ENCODE measurements at places on chromosomes 5 and 9.

GRCh38 chr5:147750065-147750464, 32.5 kb downstream of the JAKMIP2 start:
- DNase-seq, result no peak

GRCh38 chr9:20512636-20513035, 109.7 kb downstream of the MLLT3 start:
- DNase-seq, result no peak

GRCh38 chr5:143514616-143515335, 111.3 kb upstream of the NR3C1 start:
- DNase-seq, result no peak

DNA sequence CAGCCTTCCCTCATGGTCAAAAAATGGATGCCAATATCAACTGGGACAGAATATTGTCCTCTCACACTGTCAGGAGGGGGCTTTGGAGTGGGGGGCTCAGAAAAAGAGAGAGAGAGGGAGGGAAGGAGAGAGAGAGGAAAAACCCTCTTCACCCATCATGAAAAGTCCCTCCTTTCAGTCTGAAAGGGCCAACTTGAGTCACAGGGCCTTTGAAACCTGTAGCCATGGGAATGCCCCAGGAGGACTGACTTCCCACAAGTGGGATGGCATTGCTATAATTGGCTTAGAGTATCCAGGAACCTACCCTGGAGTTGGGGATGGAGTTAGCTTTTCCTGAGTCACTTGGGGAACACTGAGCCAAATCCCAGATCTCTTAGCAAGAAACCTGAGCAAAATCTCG, 41.2 kb downstream of the DNAJC21 start:
- no peak for DNase-seq

GRCh38 chr5:35246411-35246810, 16.1 kb upstream of the PRLR start:
- no peak for DNase-seq

DNA sequence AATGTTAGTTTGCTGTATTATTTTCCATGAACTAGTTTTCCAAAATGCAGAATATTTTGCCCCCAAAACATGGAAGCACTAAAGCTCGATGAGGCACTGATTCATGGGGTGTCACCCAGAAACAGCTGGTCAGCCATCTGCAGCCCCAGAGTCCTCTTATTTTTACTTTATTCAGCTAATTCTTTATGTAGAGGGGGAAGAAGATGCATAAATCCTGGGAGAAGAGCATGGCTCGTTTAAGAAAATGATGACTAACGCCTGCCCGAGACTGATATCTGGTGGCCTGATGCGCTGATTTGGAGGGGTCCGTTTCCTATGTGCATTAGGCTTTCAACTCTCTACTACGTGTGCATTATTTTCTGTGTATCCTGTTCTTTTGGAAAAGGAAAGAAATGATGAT, 390.3 kb upstream of the MEF2C start:
- DNase-seq, result no peak

DNA sequence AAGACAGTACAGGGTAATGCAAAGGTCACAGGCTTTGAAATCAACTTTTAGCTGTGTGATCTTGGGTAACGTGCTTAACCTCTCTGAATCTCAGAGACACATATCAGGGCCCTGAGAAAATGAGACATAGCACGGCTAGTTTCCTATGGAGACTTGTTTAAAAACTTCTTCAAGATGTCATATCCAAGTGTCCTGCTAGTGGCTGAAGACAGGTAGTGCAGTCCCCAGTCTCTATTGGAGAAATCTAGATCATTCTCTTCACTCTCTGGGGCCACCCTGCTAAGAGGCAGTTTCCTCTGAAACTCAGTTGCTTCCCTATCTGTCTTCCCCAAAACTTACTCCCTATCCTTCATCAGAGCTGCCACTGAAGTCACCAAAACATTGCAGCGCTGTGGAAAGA, 30.3 kb upstream of the GRXCR2 start:
- no peak for DNase-seq

- DNase-seq, result no peak
Measured at GRCh38 chr9:136544548-136544963, 1.3 kb downstream of the NOTCH1 start.
